ENCODE measurements at places on chromosomes 16 and 17.
A peak's percentile ranks its signal among the peaks of the same experiment; 100 is the strongest.

DNA sequence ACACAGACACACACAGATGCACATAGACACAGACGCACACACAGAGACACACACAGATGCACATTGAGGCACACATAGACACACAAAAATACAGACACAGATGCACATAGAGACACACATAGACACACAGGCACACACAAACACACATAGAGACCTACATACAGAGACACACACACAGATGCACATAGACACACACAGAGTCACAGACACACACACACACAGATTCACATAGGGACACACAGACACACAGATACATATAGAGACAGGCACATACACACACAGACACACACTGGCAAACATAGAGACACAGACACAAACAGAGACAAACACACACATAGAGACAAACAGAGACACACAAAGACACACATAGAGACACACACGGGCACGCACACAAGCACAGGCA is 9.9 kb upstream of the GCGR start:
- no peak for DNase-seq

GRCh38 chr16:1870365-1871082 is 1.4 kb downstream of the MEIOB start:
- peak; percentile 52 for DNase-seq

- no peak for DNase-seq
Measured at GRCh38 chr17:5410594-5411272, 8.7 kb downstream of the NUP88 start.

DNA sequence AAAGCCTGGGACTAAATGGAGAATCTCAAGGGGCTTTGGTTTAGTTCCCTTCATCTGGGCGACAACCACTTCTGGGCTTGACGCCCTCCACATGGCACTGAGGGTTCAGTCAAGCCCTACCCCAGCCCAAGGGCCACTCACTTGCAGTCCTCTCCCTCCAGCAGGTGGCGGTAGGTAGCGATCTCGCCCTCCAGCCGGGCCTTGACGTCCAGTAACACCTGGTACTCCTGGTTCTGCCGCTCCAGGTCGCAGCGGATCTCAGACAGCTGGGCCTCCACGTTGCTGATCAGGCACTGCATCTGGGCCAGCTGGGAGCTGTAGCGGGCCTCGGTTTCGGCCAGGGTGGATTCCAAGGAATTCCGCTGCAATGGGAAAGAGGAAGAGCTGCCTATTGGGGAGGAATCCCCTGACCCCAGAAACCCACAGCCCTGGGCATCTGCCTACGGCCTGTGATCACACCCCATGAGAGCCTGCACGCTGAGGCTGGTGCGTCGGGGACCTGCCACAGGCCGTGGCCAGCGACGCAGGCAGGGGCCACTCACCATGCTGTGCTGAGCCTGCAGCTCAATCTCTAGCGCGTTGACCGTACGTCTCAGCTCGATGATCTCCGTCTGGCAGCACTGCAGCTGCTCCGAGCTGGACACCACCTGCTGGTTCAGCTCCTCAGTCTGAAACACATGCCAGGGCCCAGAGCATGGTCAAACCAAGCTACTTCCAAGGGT is 2.7 kb downstream of the KRT36 start:
- DNase-seq = no peak

GRCh38 chr17:27546624-27547300 is 84.2 kb upstream of the LGALS9 start:
- no peak for DNase-seq

- no peak for DNase-seq
Measured at GRCh38 chr17:77959926-77960521, 1.5 kb downstream of the TNRC6C start.

DNA sequence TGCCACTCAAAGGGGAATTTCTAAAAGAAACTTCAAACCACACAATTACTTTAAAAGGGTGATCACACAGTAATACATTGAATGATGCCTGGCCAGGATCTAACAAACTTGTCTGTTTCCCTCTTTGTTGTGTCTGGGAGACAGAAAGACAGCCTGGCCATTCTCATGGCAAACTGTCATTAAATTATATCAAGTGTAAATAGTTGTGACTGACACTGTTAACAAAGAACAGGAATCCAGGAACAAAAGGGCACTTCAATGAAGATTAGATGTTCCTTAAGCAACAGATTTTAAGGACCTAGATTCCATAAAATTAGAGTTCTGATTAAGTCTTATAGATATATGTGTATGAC is 383.6 kb downstream of the KCNJ2 start:
- DNase-seq = no peak

DNA sequence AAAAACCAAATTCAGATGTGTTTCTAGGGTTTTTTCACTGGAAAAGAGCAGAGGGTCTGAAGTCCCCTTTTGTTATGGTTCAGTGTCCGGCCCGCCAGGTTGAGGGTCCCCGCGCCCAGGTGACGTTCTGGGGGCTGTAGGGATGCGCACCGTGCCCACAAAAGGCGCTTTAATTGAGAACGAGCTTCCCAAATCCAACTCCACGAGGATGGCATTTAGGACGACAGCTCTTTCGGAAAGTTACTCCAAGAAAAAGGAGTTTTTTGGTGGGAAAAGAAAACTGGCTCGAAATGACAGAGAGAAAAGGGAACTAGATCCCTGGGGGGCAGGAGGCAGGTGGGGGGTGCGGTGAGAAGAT is 15.9 kb upstream of the ZFHX3 start:
- no peak for DNase-seq

- no peak for DNase-seq
Measured at GRCh38 chr17:69342896-69343644, 16.1 kb upstream of the ABCA5 start.

- DNase-seq = no peak
Measured at GRCh38 chr16:57299009-57299718, 14.7 kb upstream of the PLLP start.

GRCh38 chr16:3525951-3526350 is 25.1 kb downstream of the CLUAP1 start:
- no peak for DNase-seq

GRCh38 chr17:6610011-6610410 is 30.5 kb downstream of the KIAA0753 start:
- DNase-seq = no peak

- DNase-seq = no peak
Measured at GRCh38 chr17:1894753-1895339, 65.0 kb downstream of the RPA1 start.

- no peak for DNase-seq
Measured at GRCh38 chr17:80663781-80664206, 119.2 kb downstream of the RPTOR start.

- DNase-seq = no peak
Measured at GRCh38 chr17:9668517-9668916, 23.2 kb downstream of the USP43 start.

- DNase-seq = no peak
Measured at GRCh38 chr17:54353789-54354525, 531.2 kb downstream of the KIF2B start.

GRCh38 chr16:81327447-81328196 is 12.9 kb downstream of the GAN start:
- no peak for DNase-seq

GRCh38 chr16:85138825-85139627 is 26.8 kb upstream of the CIBAR2 start:
- no peak for DNase-seq

GRCh38 chr16:25079637-25080378 is 31.7 kb upstream of the LCMT1 start:
- DNase-seq = no peak

- peak; percentile 47 for DNase-seq
Measured at GRCh38 chr17:13337864-13338371, 263.8 kb downstream of the HS3ST3A1 start.

GRCh38 chr17:75113798-75114551 is 4.2 kb downstream of the ARMC7 start:
- DNase-seq = peak; percentile 65

DNA sequence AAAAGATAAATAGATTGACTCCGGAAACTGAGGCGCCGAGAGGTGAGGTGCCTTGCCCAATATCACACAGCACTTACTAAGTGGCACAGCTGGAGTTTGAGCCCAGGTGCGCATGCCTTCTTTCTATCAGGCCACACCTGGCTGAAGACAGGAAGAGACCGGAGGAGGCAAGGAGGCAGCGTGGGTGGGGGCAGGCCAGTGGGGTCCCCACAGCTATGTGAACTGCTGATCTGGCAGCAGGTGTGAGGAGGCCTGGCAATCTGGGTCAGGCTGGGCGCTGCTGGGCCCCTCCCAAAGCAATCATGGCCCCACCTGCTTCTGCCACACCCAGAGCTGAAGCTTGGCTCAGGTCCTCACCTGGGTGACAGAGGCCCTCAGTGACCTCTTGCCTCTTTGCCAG is 1.9 kb upstream of the GDPD3 start:
- no peak for DNase-seq

- DNase-seq = no peak
Measured at GRCh38 chr16:67364600-67365235, 28.6 kb downstream of the TPPP3 start.

DNA sequence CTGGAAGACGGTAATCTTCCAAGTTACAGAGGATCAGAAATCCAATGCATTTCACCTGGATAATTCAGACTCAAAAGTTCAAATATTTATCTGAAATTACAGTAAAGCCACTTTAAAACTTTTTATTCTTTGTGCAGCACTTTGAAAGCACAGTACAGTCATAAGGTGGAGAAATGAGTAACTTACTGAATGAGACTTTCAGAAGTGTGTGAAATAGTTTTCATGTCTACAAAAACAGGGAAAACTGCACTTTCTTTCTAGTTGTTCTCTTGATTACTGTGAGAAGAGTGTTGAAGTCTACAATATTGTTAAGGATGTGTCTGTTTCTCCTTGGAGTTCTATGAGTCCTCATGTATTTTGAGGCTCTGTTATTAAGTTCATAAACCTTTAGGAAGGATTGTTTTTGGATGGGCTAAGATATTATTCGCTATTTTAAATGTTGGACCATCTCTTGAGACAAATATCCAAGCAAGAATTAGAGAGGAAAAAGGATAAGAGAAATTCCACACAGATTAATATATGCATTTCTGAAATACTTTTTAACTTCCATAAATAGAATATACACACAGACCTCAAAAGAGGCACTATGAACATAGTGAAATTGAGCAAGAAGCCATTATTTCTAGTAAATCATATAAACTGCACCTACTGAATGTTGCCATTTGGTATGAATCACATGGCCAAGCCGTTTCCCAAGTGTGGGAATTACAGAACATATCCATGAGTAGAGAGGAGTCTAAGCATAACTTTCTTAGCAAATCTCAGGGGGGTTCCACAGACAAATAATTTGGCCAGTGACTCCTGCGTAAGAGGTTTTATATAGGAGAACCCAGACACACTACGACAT is 83.6 kb upstream of the PLEKHM1 start:
- DNase-seq = no peak

GRCh38 chr16:17078931-17079631 is 391.7 kb downstream of the XYLT1 start:
- DNase-seq = no peak

- no peak for DNase-seq
Measured at GRCh38 chr17:27906226-27906580, 13.0 kb upstream of the LYRM9 start.

DNA sequence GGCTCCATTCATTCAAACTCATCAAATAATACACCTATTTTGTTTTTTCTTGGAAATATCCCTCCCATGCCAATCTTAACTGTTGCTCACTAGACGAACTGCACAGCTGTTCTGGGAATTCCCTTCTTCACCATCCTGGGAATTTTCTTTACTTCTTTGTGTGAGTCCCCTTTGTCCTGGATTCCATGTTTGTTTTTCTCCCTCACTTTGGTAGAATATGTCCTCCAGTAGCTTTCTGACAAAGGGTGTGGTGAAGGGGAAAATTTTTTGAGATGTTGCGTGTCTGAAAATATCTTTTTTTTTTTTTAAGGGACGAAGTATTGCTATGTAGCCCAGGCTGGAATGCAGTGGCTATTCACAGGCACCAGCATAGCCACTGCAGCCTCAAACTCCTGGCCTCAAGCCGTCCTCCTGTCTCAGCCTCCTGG is 17.2 kb upstream of the UTP6 start:
- no peak for DNase-seq

GRCh38 chr17:9700754-9701476 is 55.6 kb downstream of the USP43 start:
- no peak for DNase-seq

GRCh38 chr17:12554251-12554650 is 111.4 kb upstream of the MYOCD start:
- DNase-seq = no peak
